Activated T-helper 1 cell treated with anti-CD3 and anti-CD28 coated beads, Interleukin-12 subunit alpha, Interleukin-12 subunit beta, Interleukin-2, Interleukin-4 antibody, amounts not matched to agents 30 ng/mL and 10 ng/mL and 1 ng/mL, durations not matched to agents 14 hours and 24 hours and 36 hours (primary cell): ENCODE measurements at places on chromosomes 12 and 14.

- H3K27ac ChIP-seq: no peak overlapping the region
- H3K27me3 ChIP-seq: no peaks in the 10 kb centered on the region
- no peaks in the 10 kb centered on the region for H3K36me3 ChIP-seq
Observed at GRCh38 chr12:19945559-19946435, 422.5 kb upstream of the PDE3A start.

GRCh38 chr12:4960547-4960946 is 50.8 kb downstream of the KCNA1 start:
- H3K4me3 ChIP-seq: no peak overlapping the region
- H3K27me3 ChIP-seq: peaks cover 11% of the 10 kb centered on the region
- no peaks in the 10 kb centered on the region for H3K36me3 ChIP-seq
- no peaks in the 10 kb centered on the region for H3K4me1 ChIP-seq

GRCh38 chr12:77766224-77766623 is 64.5 kb upstream of the NAV3 start:
- H3K4me3 ChIP-seq: no peak overlapping the region
- H3K27me3 ChIP-seq: no peaks in the 10 kb centered on the region
- no peaks in the 10 kb centered on the region for H3K4me1 ChIP-seq
- no peak for DNase-seq

- H3K4me3 ChIP-seq: no peak within 1 kb of the TSS
- H3K36me3 ChIP-seq: no peaks in the 10 kb centered on the region
- no peaks in the 10 kb centered on the region for H3K4me1 ChIP-seq
- H3K27me3 ChIP-seq: no peaks in the 10 kb centered on the region
Observed at GRCh38 chr12:133235401-133236112, at the start of gene ANHX. Gene ANHX, minus strand, starts transcription at chr12:133235877. Its CDS starts 1,521 bp downstream, at chr12:133234356.

GRCh38 chr12:113292091-113292490 is 42.8 kb downstream of the SLC8B1 start:
- peaks cover 26% of the 10 kb centered on the region for H3K36me3 ChIP-seq
- H3K27ac ChIP-seq: no peak overlapping the region
